C1 segment of cervical spinal cord (tissue), 14 donors: ENCODE measurements at places on chromosomes 6 and 20.

GRCh38 chr20:36466089-36466488, 75.2 kb upstream of the MYL9 start:
- no peak for DNase-seq

DNA sequence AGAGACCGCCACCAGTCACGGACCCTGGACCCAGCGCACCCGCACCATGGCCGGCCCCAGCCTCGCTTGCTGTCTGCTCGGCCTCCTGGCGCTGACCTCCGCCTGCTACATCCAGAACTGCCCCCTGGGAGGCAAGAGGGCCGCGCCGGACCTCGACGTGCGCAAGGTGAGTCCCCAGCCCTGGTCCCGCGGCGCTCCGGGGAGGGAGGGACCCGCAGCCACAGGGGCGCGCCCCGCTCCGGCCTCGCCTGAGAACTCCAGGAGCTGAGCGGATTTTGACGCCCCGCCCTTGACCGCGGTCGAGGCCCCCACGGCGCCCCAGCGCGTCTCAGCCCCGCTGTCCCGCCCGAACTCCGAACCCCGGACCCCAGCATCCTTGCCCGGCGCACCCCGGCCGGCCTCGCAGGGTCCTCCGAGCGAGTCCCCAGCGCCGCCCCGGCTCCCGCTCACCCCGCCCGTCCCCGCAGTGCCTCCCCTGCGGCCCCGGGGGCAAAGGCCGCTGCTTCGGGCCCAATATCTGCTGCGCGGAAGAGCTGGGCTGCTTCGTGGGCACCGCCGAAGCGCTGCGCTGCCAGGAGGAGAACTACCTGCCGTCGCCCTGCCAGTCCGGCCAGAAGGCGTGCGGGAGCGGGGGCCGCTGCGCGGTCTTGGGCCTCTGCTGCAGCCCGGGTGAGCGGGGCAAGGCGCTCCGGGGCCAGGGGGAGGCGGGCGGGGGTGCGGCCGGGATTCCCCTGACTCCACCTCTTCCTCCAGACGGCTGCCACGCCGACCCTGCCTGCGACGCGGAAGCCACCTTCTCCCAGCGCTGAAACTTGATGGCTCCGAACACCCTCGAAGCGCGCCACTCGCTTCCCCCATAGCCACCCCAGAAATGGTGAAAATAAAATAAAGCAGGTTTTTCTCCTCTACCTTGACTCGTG, at the start of gene OXT:
OXT (plus strand) TSS at position 11 of the 920 bp plus-strand sequence; CDS start at position 47, 36 bp downstream.
- no peak for DNase-seq

GRCh38 chr6:30814146-30815040, 69.9 kb upstream of the DDR1 start:
- no peak for DNase-seq

- no peak for DNase-seq
Measured at GRCh38 chr6:123527406-123527805, 109.3 kb downstream of the TRDN start.

DNA sequence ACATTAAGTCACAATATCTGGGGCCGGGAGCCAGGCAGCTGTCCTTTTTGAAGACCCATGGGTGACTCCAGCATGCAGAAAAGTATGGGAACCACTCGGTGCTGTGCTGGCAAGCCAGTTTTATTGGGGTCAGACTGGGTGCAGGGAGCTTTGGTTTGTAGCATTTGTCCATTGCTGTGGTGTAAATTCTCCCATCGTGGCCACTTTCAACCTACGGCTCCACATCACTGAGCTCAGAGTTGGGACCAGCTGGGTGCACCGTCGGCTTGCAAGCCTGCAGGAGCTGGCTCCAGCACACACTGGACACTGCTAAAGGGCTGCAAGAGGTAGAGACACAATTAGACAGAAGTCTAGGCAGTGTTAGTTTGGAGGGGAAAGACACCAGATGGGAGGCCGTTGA, 66.9 kb downstream of the SYNJ2 start:
- DNase-seq = no peak

DNA sequence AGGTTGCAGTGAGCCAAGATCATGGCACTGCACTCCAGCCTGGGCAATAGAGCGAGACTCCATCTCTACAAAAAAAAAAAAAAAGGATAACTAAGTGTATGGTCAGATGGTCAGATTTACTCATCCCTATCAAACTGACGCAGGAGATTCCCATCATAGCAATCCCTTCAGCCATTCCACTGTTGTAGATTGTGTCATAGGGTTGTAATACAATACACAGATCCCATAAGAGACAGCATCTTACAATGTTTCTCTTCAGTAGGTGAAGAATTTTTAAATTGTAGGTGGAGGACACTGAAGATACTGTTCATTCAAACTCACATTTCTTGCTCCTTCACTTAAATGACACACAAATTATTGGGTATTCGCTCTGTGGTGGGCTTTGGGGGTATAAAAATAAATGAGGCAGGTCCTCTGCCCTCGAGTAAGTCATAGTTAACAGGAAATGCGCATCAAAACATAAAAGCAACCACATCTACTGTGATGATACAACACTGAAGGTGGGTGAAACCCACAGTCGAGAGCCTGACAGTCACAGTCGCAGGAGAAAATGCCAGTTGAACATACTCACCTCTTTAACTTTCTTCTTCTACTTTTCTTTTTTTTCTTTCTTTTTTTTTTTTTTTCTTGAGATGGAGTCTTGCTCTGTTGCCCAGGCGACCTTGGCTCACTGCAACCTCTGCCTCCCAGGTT, 205.5 kb downstream of the ZNF217 start:
- no peak for DNase-seq

- no peak for DNase-seq
Measured at GRCh38 chr6:49027644-49028043, 435.4 kb downstream of the MMUT start.

GRCh38 chr20:52830598-52830997, 141.6 kb upstream of the TSHZ2 start:
- DNase-seq = no peak

DNA sequence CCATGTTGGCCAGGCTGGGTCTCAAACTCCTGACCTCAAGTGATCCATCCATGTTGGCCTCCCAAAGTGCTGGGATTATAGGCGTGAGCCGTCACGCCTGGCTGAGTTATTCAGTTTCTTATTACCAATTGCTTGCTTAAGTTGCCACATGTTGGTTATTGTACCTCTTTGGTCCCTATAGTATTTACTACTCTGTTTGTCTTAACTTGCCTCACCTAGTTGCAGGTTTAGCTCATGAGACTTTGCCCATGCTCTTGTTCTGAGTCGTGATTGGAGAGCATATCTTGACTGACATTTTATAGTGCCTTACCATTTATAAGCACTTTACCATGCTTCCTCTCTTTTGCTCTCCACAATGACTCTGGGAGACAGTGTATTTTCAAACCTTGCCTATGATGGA, 134.2 kb upstream of the HDGFL1 start:
- no peak for DNase-seq

- DNase-seq = no peak
Measured at GRCh38 chr6:34339432-34339831, 53.0 kb downstream of the NUDT3 start.

GRCh38 chr6:46220352-46221221, 49.8 kb upstream of the ENPP5 start:
- no peak for DNase-seq

GRCh38 chr20:49505518-49505917, 23.1 kb upstream of the KCNB1 start:
- peak; percentile 6 for DNase-seq
